ACHN (cell line): ENCODE measurements at places on chromosomes 13 and 19.

DNA sequence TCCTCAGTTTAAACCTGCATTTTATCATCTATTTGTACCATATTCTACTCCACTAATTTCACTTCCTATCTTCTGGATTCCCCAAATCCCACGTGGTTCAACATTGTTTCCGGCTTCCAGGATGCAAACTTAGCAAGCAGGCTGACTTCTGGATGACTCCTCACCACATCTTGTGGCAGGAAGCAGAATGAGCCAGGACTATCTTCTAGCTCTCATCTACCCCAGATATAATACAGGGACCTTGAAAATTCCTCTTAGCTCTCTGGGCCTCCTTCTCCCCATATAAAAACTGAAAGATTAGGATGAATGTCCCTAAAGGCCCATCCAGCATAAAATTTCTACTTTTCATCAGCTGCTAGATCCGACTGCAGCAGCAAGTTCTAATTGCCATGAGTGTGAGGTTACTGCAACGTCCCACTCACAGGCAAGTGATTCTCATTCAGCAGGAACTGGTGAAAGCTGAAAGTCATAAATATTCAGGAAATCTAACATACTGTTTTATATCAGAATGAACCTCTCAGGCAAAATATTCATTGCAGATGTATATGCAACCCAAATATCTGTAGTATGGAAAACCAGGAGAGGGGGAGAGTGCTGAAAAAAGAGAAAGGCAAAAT is 93.4 kb downstream of the KCTD12 start:
- no peak for DNase-seq

GRCh38 chr19:39212375-39212742 is 8.3 kb upstream of the SYCN start:
- DNase-seq, result peak; percentile 26

DNA sequence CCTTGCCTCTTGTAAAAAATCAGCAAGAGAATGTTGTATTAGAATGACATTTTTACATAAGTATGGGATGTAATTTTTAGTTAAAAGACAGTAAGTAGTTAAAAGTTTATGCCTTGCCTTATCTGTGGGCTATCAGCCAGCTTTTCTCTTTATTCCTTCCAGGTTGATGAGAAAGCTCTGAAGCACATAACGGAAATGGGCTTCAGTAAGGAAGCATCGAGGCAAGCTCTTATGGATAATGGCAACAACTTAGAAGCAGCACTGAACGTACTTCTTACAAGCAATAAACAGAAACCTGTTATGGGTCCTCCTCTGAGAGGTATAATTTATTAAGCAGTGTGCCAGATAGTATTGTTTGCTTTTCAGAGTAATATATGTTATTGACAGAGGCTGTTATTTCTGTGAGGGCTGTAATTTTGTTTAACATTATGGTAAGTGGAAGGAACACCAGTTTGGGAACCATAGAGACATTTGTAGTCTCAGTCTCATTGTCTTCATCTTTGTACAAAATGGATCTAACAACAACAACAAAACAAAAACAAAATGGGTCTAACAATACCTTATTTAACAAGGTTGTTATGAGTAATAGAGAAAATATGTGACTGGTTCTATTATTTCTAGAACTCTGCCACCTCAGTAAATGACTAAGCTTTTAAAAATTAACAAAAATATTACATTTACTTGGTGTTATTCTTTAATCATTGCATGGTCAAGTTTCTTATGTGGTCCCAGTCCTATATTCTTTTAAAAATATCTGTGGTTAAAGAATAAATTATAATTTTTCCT is 112.8 kb downstream of the TDRD3 start:
- DNase-seq, result peak; percentile 41

DNA sequence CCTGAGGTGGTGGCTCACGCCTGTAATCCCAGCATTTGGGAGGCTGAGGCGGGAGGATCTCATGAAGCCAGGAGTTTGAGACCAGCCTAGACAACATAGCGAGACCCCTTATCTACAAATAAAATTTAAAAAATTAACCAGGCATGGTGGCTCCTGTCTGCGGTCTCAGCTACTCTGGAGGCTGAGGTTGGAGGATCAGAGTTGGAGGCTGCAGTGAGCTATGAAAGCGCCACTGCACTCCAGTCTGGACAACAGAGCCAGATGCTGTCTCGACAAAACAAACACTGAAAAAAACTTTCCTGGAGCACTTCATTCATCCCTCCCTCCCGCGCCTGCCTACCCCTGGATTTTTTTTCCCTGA is 665 bp upstream of the ATG4D start:
- DNase-seq, result no peak

DNA sequence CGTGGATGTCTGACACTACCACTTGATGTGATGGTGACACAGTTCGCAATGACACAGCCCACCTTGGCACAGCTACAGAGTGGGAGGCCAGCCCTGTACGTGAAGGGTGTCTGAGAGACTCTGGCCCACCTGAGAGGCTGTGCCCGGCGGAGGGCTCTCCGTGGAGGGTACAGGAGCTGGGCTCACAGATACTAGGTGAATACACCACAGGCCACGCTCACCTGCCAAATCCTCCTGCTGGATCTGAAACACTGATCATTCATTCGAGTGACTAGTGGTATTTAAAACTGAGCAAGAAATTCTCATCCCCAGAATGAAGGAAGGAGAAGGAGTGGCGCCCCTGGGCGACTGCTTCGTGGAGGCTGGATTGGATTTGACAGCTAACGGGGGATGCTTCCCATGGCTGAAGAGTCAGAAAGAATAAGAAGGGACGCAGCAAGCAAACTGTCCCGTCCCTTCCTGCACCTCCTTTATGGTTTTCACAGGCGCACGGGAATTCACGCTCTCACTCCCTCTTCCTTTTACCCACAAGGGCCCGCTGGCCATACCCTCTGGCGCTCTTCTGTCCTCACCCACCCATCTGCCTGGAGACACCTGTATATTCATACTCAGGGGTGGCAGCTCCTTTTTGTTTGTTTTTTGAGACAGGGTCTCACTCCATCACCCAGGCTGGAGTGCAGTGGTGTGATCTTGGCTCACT is 25.0 kb downstream of the CEBPG start:
- no peak for DNase-seq

DNA sequence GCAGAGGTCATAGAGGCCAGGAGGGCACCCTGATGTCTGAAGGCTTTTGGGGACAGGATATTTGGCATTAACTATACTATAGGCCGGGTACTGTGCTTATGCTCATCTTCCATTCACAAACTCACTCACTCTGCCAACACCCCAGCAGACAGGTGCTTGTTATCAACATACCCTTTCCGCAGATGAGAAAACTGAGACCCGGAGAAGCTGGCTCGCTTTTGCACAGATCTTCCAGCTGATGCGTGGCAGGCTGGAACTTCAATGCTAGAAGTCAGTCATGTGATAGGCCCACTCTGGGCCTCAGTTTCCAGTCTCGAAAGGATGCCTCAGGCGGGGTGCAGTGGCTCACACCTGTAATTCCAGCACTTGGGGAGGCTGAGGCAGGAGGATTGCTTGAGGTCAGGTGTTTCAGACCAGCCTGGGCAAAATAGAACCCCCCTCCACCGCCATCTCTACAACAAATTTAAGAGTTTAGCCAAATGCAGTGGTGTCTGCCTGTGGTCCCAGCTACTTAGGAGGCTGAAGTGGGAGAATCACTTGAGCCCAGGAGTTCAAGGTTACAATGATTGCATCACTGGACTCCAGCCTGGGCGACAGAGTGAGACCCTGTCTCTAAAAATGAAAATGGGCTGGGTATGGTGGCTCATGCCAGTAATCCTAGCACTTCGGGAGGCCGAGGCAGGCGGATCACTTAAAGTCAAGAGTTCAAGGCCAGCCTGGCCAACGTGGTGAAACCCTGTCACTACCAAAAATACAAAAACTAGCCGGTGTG is 9.5 kb downstream of the CNN1 start:
- DNase-seq, result no peak

- DNase-seq, result no peak
Observed at GRCh38 chr19:5293612-5294378, 46.8 kb downstream of the PTPRS start.

- peak; percentile 65 for DNase-seq
Observed at GRCh38 chr19:41426952-41427646, at the start of gene B3GNT8. Gene B3GNT8 (minus strand): TSS chr19:41427374. CDS start chr19:41426778, 596 bp downstream.

- no peak for DNase-seq
Observed at GRCh38 chr13:39405107-39405506, 197.9 kb downstream of the LHFPL6 start.
